ENCODE measurements at places on chromosomes 3 and 15.
A peak's percentile ranks its signal among the peaks of the same experiment; 100 is the strongest.

GRCh38 chr3:195081242-195081963, 189.6 kb downstream of the XXYLT1 start:
- DNase-seq, result no peak

GRCh38 chr3:178508443-178508825, 27.8 kb upstream of the KCNMB2 start:
- DNase-seq, result no peak

DNA sequence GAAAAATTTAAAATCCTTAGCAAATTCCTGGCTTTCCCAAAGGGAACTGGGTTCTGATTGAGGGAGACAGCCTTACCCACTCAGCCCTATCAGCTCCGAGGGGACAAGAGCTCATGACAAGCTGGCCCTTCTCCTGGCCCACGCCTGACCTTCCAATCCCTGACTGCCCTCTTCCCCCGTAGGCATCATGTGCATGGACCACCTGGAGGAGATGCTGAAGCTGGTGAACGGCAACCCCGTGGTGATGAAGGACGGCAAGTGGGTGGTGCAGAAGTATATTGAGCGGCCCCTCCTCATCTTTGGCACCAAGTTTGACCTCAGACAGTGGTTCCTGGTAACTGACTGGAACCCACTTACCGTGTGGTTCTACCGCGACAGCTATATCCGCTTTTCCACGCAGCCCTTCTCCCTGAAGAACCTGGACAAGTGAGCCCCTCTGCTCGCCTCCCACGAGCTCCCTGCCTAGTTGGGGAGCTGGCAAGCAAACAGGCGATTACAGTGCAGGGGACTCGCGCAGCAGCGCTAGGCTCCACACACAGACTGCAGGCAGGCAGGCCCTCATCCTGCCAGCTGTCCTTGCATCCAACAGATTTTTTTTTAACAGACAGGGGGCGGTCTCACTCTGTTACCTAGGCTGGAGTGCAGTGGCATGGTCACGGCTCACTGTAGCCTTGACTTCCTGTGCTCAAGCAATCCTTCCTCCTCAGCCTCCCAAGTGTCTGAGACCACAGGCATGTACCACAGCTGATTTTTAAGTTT, 16.8 kb downstream of the RPUSD3 start:
- peak; percentile 27 for DNase-seq

GRCh38 chr3:1207904-1208303, 115.1 kb downstream of the CNTN6 start:
- DNase-seq, result no peak

DNA sequence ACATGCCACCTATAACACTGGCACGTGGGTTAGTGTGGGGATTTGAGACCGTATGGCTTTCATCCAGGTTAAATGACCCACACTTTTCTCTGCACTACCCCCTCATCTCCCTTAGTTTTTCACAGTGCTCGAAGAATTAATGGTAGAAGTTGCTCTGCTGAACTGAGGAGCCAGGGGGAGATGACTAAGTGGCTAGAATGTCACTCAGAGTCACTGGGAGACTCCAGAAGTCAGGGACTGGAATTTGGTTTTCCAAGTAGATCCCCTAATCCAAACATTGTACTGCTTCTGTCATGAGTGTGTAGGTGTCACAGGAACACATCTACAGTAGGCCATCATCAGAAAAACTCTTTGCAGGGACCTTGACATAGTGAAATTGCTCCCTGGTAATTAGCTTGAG, 181.0 kb upstream of the RASGRP1 start:
- no peak for DNase-seq

DNA sequence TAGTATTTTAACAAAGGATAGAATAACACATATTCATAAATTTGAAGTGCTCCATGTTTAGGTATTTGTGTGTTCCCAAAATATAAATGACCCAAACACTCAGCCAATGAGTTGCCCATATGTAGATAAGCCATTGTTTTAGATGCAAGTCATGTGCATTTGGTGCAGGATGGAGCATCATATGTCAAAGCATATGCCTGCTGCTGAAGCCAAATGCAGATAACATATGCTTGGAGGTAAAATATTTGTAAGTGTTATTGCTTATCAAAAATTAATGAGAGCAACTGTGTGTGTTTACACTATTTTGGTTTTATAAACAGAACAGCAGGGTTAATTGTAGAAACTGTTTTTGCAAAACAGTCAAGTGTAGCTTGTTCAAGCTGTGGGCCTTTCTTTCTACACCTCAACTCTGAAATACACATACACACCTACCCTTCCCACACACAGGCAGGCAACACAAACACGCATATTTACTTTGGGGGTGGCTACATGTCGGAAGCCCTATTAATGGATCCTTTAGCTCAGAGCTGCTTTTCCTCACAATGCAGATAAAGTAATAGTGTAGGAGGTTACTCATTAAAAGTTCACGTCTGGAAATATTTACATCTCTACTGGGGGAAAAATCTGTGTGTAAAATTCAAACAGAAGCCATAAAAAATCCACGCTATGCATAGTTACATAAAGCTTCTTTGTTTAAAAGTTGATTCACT, 521.4 kb downstream of the ZNF385D start:
- no peak for DNase-seq

GRCh38 chr15:82642656-82643055, 4.5 kb downstream of the CPEB1 start:
- DNase-seq, result no peak

GRCh38 chr3:45227946-45228345, 1.9 kb upstream of the TMEM158 start:
- no peak for DNase-seq

- peak; percentile 7 for DNase-seq
These were observed 23.3 kb downstream of the RASGRF1 start for GRCh38 chr15:79067072-79067833.

DNA sequence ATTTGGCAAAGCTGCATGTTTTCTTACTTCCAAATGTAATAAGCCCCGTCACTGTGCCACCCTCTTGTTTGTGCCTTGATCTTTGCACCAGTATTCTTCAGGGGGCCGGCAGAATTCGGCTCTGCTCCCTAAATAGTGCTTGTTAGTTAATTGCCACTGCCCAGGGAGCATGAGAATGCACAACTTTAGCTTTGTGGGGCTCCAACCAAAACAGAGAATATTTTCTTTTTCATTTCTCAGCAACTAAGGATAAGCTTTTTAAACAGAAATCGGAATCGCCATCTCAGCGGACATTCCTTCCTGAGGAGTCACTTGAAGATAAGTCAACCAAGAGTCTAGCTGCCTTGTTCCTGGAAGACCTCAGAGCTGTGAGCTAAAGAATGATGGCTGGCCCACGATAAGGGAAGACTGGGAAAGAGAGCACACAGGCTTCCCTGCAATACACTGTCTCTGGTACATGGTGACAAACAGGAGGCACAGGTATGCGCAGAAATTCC, 106.0 kb downstream of the LRIG1 start:
- no peak for DNase-seq

DNA sequence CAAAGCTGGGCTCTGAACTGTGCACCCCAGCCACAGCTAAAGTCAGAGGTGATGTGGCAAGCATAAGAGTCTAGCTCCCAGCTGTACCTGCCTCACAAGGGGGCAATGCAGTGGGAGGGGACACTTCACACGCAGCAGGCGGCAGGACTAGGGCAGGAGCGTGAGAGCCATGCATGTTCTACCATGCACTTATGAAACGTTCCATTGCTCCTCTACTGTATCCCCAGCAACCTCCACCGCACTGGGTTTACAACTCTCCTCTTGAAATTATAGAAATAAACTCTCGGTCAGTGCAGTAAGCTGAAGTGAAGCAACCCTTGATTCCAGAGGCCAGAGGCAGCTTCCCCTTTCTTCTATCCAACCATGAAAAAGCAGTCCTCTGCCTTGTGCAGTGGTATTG, 298.6 kb upstream of the STT3B start:
- DNase-seq, result no peak

GRCh38 chr3:123605789-123606234, 21.0 kb upstream of the HACD2 start:
- peak; percentile 56 for DNase-seq

GRCh38 chr3:187798126-187798525, 52.9 kb upstream of the BCL6 start:
- no peak for DNase-seq

DNA sequence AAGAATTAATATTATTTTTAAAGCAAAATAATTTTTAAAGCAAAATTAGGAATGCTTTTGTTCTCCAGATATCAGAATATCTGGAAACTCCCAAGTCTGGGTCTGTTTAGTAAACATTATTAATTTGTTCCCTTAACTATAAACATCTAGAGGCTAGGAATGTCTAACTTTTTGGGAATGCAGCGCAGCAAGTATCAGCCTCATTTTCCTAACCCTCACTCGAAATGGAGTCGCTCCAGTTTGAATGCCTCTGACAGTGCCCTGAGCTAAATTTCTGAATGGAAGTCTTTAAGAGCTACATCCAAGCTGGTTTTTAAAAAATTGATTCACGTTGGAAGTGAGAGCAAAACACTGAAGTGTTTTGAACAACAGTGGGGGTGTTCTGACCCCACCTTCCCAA, 74.4 kb upstream of the WNT7A start:
- DNase-seq, result no peak

- DNase-seq, result peak; percentile 28
These were observed 81.5 kb downstream of the GAP43 start for GRCh38 chr3:115704661-115705338.

- DNase-seq, result no peak
These were observed 66.8 kb upstream of the BLM start for GRCh38 chr15:90650117-90650955.

GRCh38 chr15:84947947-84948830, 33.5 kb upstream of the PDE8A start:
- DNase-seq, result peak; percentile 94

GRCh38 chr3:30518872-30519271, 87.5 kb upstream of the TGFBR2 start:
- no peak for DNase-seq

- DNase-seq, result no peak
These were observed 636.4 kb downstream of the OTOL1 start for GRCh38 chr3:162132981-162133380.

Data from LHCN-M2 (cell line).